ENCODE measurements at places on chromosomes 3 and 15. TPM values are rescaled to one million over a fixed set of nuclear protein-coding genes. Genes with fewer than 3 reads are reported as not detected.
A peak's percentile ranks its signal among the peaks of the same experiment; 100 is the strongest.

DNA sequence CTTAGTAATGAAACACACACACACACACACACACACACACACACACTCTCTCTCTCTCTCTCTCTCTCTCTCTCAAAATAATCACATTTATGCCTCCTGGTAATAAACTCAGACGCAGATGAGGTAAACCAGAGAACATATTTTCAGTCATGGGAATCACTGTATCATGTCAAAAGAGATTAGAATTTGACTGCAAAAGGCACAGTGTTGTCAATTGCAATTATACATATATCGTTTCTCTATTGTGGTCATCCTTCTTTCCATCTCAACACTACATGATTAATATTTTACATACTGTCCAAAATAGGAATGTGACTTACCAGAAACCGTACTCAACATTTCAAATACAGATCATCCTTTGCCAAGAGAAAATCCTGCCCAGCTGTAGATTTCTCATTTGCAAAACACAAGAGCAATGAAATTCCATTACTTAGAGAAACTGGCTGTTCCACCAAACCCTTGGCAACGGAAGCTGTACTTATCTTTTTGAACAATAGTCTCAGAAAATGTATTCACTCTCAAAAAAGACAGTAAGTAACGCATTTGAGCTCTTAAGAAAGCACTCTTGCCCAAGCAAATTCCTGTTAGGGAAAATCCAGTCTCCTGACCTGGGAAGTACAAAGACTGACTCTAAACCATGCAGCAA lies 24.3 kb downstream of the PDZRN3 start:
- no peak for DNase-seq

DNA sequence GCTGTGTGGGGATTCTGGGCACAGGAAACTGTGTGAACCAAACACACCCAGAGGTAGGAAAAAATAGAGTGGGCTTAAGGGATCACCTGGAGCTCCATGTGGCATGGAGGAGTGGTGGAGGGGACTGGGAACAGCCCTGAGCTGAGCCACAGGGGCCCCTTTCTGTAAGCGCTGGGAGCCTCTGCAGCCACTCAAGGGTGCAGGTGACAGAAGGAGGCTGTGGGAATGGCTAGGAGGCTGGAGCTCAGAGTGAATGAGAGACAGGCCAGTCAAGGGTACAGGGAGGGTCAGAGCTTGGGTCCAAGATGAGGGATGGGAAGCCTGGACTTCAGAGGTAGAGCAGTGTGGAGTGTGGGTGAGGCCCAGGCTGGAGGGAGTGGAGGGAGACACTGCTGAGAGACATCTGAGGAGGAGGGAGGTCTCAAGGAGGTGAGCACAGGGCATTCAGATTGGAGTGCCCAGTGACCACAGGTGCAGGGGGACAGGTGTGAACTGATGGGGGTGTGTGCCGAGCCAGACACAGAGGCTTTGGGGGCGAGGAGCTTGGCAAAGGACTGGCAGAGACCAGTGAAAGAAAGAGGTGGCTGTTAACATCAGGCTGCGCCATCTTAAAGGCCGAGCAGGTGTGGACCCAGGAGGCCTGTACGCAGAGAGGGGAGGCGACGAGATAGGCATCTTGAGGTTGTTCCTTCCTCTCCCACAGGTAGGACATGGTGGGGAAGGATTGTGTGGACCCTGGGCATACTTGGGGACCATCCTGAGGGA lies 56.8 kb downstream of the FGD5 start:
- DNase-seq, result no peak

DNA sequence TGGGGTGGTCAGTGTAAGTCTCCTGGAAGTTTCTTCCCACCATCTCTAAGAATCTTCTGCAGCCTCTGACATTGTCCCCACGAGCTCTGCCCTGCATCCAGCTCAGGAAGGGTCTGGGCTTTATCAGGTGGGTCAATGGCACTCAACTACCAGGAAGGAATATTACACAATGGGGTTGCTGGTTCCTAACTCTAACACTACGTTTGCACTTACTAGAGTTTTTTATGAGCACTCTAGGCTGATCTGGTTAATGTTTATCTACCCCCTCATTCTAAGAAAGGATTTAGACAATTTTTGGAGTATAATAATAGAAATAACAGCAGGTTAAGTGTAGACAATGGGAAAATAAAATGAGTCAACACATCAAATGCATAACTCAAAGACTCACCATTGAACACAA lies 411.1 kb upstream of the RGMA start:
- no peak for DNase-seq

- no peak for DNase-seq
Measured at GRCh38 chr3:8909160-8909559, 54.1 kb downstream of the RAD18 start.

DNA sequence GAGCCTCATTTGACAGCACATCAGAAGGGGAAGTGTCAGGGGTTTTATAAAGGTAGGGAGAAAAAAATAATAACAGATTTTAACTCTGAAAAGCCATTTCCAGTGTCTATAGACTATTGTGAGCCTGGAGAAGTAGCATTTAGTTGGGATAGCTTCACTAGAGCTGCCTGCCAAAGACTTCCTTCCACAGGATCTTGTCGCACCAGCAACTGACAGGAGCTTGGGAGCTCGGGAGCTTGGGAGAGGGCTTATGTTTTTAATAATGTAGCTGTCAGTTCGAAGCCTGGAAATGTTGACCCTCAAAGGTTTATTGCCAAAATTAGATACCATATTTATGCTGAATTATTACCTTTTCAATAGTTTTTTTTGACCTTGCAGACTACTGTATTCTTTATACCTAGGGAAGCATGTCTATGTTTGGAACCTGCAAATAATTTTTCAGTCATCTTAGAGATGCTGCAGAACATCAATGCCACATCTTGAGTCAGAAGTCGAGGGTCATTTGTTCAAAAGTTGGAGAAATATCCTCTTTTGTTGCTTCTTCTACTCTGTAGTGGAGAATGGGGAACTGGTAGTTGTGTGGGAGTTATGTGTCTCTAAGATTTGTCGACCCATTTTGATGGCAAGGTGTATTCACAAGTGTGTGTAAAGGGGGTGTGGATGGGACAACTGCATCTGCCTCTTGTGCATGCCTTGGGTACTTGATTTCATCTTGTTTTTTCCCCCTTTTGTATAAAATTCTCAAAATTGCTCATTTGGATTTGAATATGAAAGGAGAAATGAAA lies 41.7 kb downstream of the ARPP21 start:
- DNase-seq, result no peak

The SUSD5 gene
- 5.0 TPM for total RNA-seq

GRCh38 chr3:35733341-35733740 lies 94.0 kb downstream of the ARPP21 start:
- DNase-seq, result no peak

The LMCD1 gene
- total RNA-seq, result 6.1 TPM

The GABRR3 gene
- total RNA-seq, result not detected

DNA sequence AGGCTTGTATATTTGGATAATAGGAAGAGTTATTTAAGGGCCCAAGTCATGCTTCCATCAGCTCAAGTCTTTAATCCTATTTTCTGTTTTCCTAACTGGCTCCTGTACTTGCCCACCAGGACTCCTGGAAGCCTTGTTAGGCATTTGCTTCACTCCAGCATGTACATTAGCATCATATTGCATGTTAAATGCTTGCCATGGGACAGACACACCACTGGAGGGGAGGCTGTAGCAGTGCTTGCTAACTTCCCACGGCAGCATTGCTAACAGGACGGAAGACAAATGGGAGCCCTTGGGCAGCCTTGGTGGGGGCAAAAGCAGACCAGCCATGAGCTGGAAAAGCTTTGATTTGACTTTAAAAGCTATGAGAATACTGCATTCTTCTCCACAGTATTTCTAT lies 6.1 kb downstream of the TMOD2 start:
- no peak for DNase-seq

The HGD gene
- total RNA-seq, result 1.8 TPM

The EOGT gene
- total RNA-seq, result 21.2 TPM

GRCh38 chr3:56702490-56703315 lies 19.6 kb upstream of the TASOR start:
- DNase-seq, result peak; percentile 52

The ATP13A4 gene
- total RNA-seq, result 37.0 TPM

- no peak for DNase-seq
Measured at GRCh38 chr3:189572249-189572648, 58.9 kb upstream of the TP63 start.

GRCh38 chr15:69593981-69594966 lies 141.7 kb downstream of the RPLP1 start:
- no peak for DNase-seq
